Activated naive CD4-positive, alpha-beta T cell (primary cell): ENCODE measurements at places on chromosomes 11 and 22.

- no peak for DNase-seq
These were observed 440.4 kb downstream of the BUD13 start for GRCh38 chr11:116332391-116332790.

DNA sequence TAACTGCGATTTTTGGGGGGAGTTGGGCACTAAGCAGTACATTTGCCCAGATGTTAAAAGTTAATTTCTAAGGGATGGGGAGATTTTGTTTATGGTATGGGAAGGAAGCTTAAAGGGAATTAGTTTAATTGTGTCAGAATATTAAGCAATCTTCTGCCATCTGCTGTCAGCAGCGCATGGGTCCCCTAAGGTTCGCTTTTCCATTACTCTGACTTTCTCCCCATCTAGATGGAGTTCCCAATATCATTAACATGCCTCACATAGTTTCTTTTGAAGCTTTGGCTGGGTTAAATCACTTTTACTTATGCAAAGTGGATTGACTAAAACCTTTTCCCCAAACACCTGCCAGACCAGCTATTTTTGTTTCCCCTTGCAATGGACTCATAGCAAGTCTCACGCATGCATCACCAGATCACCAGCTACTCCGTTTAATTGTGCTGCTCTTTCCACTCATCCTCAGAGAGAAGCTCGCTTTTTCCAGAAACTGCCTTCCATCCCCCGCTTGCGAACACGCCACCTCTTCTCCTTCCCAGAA is 172.7 kb downstream of the FAT3 start:
- DNase-seq: no peak

DNA sequence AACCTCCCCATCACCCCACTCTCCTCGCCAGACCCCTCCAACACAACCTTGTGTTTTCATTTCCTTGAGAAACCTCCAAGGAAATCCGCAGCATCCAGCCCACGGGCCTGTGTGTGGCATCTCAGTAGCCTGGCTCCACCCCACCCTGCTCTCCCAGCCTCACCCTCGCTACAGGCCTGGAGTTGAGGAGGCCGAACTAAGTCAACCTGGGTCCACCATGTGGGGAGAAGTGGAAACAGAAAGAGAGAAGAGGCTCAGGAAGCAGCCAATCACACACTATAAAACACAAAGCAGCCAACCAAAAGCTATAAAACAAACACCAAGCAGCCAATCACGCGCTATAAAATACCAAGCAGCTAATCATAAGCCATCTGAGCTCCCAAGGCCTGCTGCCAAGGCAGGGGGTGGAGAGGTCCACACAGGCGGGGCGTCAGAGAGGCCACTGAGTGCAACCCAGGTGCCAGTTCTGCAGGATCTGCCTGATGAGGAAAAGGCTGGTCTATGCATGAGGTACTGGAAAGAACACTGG is 72.0 kb downstream of the MICAL3 start:
- DNase-seq: no peak

- no peak for DNase-seq
These were observed 35.1 kb downstream of the RRP7A start for GRCh38 chr22:42484506-42484905.

DNA sequence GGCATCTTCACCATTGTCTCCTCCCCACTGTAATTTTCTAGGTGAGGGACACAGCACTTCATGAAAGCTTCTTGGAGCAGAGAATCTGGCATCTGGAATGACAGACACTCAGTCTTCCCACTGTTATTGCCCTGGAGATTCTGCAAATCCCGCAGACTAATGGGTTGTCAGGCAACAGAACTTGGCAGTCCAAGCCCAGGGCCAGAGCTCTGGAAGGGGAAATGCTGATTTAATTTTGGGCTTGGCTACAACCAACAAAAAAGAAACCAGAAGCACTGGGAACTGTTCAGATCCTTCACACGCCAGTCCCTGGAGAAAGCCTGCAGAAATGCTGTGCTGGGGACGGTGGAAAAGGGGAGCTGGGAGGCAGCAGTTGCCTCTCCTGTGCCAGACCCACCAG is 71.5 kb upstream of the BID start:
- DNase-seq: no peak

GRCh38 chr22:44578516-44579230 is 80.6 kb upstream of the RTL6 start:
- DNase-seq: no peak

DNA sequence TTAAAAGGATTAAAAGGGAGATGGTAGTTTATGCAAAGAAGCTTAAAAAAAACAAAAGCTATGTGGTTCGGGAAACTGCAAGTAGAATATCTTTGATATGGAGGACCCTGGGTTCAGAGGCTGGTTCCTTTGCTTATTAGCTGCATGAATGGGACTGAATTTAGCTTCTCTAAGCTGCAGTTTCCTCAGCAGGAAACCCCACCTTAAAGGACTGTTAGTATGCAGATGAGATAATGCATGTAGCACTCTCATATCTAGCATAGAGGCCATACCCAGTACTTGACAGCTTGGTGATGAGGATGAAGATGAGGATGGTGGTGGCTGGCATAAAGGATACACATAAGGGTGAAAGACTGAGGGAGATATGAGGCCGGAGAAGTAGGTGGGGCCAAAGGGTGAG is 134.6 kb downstream of the RRAS2 start:
- DNase-seq: no peak

DNA sequence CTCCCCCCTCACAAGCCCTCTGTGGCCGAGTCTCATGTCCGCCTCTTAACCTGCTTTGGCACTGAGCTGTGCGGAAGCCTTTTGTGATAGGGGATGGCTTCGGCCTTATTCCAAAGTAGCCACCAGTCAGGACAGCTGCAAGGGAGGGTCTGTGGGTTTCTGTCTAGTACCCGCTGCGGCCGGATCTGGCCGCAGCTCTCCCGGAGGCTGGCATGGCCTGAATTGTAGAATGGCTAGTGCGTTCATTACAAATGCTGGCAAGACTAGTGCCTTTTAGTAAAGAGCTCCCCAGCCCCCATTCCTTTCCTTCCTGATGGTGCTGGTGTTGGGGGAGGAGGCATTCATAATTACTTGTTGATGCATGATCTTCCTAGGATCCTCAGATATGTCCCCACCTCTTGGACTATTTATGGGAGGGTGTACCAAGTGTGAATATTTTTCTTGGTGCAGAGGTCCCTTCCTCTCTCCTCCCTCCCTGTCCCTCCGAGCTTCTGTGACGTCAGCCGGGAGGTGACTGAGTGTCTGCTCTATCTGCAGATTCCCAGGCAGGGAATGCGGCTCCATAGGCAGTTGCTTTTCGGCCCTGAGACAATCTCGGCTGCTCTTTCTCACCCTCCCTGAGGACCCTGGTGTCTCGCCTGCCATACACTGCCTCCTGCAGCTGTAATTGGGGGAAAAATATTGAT is 108.7 kb upstream of the E2F8 start:
- DNase-seq: no peak

DNA sequence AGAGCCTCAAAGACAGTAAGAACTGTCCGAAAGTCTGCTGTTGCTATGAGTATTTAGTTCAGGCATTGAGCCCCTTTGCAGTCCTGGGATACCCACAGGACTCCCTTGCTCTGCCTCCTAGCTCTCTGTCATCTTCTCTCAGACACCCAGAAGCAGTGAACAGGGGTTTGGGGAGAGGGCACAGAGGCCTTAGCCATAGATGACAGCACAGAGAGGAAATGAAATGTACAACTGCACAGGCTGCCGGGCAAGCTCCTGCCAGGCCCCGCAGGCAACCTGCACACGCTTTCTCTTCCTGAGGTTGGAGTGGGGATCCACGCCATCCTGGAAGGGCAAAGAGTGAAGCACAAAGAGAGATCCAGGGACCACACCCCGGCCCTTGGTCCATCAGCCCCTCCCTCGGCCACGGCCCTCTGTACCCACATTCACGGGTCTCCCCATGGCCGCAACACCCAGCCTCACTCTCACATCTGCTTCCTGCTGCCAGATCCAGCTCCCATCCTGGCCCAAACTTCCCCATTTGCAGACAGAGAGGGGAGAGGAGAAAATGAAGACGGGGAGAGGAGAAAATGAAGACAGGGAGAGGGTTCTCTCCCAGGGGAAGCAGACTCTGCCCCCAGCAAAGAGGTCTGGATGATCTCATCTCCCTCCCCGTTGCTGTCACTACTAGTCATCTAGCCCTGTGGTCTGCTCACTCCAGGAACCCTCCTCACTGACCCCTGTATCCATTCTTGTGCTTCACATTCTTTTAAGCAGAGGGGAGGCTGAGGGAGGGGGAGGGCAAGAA is 40.7 kb downstream of the CD6 start:
- DNase-seq: no peak

DNA sequence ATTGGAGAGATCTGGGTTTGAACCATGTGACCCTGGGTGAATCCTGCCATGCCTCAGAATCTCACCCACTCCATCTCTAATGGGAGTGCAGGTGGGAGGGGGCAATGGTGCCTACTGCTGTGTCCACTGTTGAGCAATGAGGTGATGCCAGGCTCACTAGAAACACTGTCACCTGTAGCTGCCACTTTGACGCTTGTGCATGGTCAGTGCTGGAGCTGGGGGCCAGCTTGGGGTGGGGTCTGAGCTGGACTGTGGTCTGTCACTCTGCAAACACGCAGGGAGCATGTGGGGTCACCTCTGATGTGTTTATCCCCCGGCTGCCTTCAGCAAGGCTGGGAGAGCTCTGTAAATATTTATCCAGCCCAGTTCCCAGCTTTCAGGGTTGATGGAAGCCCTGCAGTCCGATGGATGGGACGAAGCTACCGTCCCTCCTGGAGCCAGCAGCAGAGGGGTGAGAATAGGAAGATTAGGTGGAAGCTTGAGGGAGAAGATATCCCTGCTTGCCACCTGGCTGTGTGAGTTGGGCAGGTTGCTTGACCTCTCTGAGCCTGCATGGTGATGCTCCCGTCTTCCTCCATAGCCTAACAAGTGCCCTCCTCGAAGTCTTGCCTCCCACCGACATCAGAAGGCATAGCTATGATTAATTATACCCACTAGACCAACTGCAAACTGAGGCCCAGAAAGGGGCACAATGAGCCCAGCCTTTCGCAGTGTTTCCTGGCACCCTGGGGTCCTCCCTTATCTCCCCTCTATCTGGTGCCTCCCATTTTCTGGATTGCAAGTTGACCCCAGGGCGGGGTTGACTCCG is 1.7 kb downstream of the MMP11 start:
- no peak for DNase-seq

DNA sequence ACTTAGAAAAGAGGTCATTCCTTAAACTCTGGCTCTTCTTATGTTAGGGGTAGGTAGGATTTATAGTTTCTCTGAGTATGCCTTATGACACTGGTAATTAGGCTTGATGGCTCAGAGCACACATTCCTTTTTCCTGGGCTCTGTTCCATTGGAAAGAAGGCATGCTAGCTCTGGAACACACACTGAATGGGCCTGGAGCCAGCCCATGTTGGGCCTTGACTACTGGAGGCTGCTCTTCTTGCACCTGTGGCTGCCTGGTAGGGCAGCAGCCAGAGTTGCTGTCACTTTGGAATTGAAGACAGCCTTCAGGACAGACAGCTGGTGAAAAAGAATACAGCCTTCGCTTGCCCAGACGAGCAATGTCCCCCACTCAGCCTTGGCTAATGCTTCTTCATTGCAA is 18.2 kb downstream of the MCAM start:
- DNase-seq: no peak

GRCh38 chr11:10327254-10327653 is 22.4 kb downstream of the ADM start:
- no peak for DNase-seq

DNA sequence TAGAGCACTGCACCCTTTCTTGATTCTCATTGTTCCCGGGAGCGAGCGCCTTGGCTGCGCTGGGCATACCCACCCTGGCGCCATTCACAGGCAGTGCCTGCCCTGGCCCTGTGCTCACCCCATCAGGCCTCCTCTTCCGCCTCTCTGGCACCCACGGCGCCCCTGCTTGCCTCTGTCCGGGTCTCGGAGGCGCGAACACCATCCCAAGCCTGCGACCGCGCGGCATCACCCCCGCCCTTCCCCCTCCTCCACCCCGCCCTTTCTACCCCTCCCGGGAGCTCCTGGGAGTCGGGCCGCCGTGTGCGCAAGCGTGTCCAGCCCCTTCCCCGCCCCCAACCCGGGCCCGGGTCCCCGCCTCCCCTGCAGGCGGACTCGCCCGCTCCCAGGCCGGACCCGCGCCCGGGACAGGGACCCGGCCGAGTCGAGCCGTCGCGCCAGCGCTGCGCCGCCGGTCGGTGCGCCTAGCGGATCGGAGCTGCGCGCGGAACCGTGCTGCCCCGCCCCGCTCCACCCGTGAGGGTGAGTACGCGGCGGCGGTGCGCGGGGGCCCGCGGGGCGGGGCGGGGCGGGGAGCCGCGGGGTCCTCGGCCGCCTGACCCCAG is at the start of gene ST3GAL4:
Gene ST3GAL4 (plus strand): TSS at position 363 of the 602 bp plus-strand sequence. CDS start 50,470 bp downstream, outside the sequence.
- peak; percentile 34 for DNase-seq

GRCh38 chr22:30033137-30033536 is 47.1 kb upstream of the HORMAD2 start:
- DNase-seq: no peak

DNA sequence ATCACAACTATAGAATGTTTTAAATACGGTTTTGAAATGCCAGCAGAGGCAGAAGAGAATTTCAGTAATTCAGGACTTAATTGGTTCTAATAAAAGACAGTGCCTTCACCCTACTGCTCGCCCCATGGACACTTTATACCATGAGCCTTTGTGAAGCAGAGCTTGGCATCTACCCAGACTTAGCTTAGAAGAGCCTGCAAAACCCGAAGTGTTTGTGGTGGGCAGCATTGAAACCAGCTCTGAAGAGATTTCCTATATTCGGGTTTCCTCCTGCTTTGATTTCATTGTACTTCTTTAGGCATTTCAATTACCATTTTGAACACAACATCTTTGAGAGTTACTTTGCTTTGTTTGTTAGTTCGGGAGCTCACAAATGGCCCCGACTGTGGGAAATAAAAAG is 185.1 kb upstream of the MTNR1B start:
- no peak for DNase-seq

DNA sequence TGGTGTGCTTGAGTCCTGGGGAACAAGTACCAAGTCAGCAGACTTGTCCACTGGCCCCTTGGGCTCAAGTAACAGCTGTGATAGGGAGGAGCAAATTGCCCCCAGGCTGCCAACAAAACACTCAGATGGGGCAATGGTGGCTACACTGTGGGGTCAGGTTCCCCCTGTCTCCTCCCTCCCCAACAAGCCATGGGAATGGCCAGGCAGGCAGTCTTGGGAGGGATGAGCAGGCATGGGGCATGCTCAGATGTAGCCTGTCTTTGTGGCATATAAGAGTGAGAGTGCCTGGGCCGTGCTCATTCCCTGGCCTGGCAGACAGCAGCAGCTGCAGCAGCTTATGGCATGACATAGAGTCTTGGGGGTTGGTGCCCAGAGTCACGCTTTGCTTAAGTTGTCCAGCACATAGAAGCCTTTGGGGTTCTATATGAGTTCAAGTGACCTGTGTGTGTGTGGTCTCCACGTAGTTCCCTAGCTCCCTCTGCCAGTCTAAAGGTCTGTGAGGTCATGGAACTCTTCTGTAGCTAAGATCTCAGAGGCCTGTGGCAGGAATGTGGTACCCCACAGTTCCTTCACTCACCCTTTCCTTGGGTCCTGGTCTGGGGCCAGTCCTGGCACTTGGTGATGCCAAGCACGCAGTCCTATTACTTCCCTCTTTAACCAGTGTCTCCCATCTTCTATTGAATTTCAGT is 44.7 kb downstream of the BIRC2 start:
- no peak for DNase-seq

- DNase-seq: no peak
These were observed 13.2 kb downstream of the LMO1 start for GRCh38 chr11:8250434-8250833.

- DNase-seq: no peak
These were observed 7.2 kb upstream of the NIPSNAP1 start for GRCh38 chr22:29587938-29588699.

- no peak for DNase-seq
These were observed 60.5 kb downstream of the CEP164 start for GRCh38 chr11:117387992-117388755.
